Chondrocyte (in vitro differentiated cells): ENCODE measurements at places on chromosomes 2 and 18. TPM values are rescaled to one million over a fixed set of nuclear protein-coding genes. Genes with fewer than 3 reads are reported as not detected.

Gene DHRS9
- total RNA-seq = not detected in 3 replicates

Gene GALNT14
- total RNA-seq = 0.70 to 17.8 TPM (median 16.2 TPM) in 3 replicates

Gene COA5
- total RNA-seq = 16.7 to 25.9 TPM (median 19.4 TPM) in 3 replicates

Gene ST8SIA5
- 0.25 to 1.1 TPM (median 0.36 TPM) in 3 replicates for total RNA-seq

Gene SRD5A2
- not detected in 3 replicates for total RNA-seq

Gene COL4A3
- 1.2 to 6.8 TPM (median 1.4 TPM) in 3 replicates for total RNA-seq

- no peak for DNase-seq
Observed at GRCh38 chr2:39696838-39697237, 31.1 kb downstream of the TMEM178A start.

DNA sequence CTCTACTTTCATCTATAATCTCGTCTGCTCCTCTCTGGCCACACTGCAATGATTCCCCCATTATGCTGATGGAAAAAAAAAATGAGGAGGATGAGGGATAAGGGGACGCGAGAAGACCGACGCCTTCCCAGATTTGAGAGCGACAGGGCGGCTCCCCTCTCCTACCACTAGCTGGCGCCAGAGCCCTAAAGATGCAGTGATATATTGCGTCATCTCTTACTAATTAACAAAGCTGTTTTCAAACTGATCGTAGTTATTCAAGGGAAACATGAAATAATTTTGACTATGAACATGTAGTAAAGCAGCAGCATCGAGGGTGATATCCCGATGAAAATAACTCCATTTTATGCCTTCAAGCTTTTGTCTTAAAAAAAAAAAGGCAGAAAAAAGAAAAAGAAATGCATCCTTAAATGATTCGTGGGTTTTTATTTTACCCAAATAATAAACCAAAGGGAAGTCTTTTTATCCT, 48.0 kb upstream of the HNRNPA3 start:
- no peak for DNase-seq

DNA sequence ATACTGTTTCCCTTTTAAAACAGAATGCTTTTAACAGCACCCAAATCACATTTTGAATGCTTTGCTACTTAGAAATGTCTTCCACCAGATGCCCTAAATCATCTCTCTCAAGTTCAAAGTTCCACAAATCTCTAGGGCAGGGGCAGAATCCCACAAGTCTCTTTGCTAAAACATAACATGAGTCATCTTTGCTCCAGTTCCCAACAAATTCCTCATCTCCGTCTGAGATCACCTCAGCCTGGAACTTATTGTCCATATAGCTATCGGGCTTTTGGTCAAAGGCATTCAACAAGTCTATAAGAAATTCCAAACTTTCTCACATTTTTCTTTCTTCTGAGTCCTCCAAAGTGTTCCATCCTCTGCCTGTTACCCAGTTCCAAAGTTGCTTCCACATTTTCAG, 1374.5 kb upstream of the NXPH2 start:
- DNase-seq = no peak

GRCh38 chr2:5437375-5437774, 254.8 kb upstream of the SOX11 start:
- DNase-seq = no peak

- DNase-seq = no peak
Observed at GRCh38 chr18:35968278-35968880, 4.1 kb upstream of the RMP24 start.

DNA sequence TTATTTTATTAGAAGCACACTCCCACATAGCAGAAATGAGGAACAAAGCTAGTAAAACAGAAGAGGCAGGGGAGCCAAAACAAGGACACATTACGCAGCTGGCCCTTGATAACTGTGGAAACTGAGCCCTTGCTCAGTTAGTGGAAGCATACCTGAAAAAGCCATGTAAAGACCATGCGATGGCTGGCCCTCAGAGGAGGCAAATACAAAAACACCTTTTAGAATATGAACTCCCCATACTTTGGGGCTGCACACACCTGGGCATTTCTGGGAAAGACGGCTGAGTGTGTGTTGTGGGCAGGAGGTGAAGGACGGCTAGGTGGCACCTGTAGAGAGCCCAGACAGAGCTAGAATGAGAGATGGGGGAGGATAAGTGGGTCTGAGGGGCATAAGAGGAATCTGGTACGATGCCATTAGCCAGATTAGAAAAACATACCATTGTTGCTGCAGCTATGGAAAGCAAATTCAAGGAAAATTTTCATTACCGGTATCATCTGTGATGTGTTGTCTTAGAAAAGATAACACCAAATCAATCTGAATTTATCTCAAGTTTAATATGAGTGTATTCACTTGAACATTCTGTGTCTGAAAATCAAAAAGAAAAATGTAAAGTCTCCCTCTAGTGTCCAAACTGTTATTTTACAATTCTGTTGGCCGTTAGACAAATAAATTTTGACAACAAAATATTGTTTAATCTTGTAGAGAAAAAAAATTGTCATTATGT, 45.2 kb upstream of the SULT1C3 start:
- no peak for DNase-seq

DNA sequence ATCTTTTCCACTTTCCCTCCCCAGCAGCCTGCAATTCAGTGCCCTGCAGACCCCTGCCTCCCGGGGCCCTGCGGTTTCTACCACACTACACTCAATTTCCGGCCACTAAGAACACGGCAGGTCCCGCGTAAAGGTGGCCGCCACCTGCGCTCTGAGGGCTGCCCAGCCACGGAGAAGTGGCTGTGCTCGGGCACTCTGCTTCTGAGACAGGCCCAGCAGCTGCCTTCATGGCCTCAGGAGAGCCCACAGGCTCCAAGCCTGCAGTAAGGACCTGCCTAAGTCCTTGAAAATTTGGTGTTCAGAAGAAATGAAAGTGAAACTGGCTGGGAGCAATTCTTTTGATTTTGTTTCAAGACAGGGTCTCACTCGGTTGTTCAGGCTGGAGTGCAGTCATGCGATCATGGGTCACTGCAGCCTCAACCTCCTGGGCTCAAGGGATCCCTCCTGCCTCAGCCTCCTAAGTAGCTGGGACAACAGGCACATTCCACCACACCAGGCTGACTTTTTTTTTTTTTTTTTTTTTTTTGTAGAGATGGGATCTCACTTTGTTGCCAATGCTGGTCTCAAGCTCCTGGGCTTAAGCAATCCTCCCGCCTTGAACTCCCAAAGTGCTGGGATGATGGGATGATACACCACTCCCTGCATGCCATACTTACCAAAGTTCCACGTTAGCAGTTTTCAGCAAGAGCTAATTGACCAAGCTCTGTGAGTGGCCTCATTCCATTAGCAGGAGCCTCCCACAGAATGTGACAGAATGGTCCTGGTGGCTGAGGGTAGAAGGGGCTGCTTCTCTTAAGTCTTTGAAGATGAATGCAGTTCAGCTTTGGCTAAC, 14.6 kb upstream of the ALPP start:
- DNase-seq = peak; percentile 58

DNA sequence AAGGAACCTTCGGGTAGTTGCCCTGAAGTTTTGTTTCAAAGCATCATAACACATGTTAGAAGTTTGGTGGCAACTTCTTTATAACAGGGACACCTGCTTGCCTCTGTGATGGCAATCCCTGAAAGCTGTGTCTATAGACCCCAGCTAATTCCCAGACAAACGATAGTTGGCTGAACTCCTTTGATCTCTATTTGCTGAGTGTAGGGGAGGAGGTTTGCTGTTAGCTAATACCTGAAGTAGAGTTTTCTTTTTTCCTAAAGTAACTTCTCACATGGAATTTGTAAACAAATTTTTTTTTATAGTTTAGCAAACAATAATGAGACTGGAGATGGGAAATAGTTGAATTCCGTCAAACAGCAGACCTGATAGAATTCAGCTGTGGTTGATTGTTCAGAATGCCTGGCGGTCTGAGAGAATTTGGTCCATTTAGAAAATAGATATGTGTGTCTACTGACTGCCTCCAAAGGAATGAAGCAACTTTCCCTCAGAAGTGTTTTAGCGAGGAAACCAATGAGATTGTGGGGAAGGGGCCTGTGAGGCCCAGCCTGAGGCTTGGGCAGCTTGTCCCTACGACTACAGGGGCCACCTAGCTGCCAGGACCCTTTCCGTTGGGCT, 123.5 kb upstream of the EPAS1 start:
- no peak for DNase-seq

- peak; percentile 60 for DNase-seq
Observed at GRCh38 chr2:44941551-44942234, at the start of gene SIX3. Gene SIX3, plus strand, starts transcription at chr2:44941702. Its CDS starts 403 bp downstream, at chr2:44942105.

DNA sequence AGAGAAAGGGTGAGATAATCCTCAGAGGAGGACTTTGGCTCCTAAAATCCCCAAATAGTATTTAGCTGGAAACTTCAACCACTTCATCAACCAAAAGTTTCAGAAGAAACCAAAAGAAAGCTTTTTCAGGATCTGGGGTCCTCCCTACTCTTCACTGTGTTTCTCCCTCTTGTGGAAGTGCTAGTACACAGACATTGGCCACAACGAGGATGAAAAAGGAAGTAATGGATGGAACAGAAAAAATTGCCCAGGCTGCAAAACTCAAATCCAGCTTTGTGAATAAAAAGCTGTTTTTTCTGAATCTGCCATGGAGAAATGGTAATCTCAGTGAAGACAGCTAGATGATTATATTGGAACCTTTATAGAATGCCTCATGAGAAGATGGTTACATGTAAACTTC, 4.0 kb downstream of the PID1 start:
- no peak for DNase-seq

- DNase-seq = no peak
Observed at GRCh38 chr18:6427286-6427685, 12.6 kb upstream of the L3MBTL4 start.

- DNase-seq = peak; percentile 88
Observed at GRCh38 chr2:241218131-241219029, 29.9 kb downstream of the ANO7 start.

DNA sequence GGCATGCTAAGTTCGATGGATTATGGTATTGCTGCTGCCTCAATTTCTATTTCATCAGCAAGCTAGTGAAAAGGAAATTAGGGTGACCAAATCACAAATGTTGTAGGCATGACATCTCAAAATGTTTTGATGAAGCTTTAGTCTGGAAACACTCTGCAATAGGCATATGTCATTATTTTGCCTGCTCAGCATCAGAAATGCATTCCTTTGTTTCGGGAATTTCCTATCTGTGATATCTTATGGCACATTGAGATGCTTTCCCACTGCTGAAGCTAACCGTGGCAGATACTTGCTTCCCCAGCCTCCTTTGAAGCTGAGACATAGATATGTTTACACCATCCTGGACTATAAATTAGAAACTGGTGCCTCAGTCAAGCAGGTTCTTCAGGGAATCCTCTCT, 119.7 kb downstream of the CDC42EP3 start:
- DNase-seq = no peak

- DNase-seq = no peak
Observed at GRCh38 chr2:188089901-188090300, 201.8 kb upstream of the GULP1 start.

DNA sequence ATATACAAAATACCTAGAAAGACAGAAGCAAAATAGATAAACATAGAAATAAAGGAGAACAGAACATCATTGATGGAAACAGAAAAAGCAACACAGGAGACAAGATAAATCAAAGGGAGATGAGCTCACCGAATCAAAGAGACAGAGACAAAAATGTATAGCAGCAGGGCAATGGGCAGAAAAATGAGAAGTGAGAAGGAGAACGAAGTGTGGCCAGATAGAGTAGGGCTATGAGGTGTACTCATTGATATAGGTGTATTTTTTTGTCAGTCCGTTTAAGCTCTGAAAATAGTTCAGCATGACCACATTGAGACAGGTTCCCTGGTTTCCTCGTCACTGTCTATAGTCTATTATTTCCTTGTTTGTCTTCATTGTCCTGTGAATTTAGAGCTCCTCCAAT, 55.1 kb downstream of the SP100 start:
- no peak for DNase-seq

GRCh38 chr2:144490017-144490416, 29.9 kb downstream of the ZEB2 start:
- no peak for DNase-seq

DNA sequence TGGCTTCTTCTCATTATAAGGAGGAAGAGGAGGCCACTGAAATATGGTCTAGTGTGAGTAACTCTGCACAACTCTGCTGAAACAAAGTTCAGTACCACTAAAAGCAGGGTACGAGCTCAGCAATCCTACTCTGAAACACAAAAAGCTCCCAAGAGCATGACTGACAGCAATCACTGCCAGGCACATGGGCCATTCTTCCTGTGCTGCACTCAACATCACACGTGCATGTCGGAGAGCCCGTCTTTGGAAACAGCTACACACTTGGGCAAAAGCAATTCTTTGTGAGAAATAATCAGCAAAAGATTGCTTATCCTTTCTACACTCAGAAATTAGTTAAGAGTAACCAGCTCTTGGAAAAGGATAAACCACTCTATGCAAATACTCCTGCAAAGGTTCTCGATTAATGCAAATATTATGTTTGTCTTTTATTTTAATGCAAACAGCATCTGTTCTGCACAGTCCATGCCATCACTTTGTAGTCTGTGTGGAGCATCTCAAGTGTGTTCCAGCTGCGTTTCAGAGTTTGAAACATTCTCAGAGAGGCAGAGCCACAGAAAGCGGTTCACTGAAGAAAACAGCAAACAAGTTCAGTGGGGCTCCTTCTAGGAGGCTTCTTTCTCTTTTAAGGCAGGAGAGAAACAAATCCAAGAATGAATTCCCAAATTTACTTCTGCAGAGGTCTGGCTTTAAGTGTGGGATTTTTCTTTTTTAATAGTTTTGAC, 145.0 kb downstream of the HDAC4 start:
- DNase-seq = no peak

DNA sequence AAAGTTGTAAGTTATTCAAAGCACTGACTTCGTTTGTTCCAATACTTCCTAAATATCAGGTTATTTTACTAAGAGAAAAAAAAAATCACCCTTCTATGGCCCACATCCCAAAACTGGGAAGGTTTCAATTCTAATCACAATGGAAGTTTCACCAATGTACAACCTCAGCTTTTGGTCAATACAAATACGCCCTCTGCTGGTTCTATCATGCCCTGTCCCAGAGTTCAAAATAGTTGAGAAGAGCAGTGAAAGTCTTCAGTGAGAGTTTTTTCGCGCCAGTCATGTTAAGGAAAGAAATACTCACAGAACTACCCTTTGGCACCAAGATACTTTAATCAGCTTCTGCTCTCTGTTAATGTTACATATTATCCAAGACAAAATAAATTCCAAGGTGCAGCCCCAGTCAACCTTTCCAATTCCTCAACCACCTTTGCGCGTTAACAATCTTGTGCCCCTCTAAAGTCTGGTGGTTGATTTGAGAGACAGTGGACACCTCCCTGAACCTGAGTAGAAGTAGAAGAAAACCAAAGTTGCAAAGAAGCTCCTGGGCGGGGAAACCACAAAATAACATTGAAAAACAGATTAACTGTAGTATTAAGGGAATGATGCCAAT, 59.9 kb downstream of the SUMO1 start:
- no peak for DNase-seq

GRCh38 chr2:181231886-181232621, 225.1 kb upstream of the ITGA4 start:
- no peak for DNase-seq

- DNase-seq = no peak
Observed at GRCh38 chr2:155266109-155266508, 567.6 kb downstream of the KCNJ3 start.
